ENCODE measurements at places on chromosomes 16 and 17.

DNA sequence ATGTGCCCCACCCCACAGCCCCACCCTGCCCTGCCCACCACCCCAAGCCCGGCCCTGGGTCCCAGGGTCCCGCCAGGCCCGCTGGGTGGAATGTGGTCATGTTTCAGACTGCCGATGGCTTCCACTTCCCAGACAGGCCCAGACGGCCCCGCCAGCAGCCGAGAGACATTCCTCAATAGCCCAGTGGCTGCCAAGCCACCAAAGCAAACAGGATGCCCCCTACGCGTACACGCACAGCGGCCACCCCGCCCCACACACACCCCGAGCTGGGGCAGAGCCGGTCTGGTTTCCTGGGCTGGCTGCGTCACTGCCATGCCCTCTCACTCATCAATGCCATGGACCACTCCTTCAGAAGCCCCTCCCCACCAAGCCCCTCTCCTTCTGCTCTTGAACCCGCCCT, 1.2 kb upstream of the KRT17 start:
- no peak for DNase-seq

- DNase-seq, result no peak
Measured at GRCh38 chr16:88049561-88050545, 98.6 kb downstream of the BANP start.

GRCh38 chr16:88099563-88099890, 148.3 kb downstream of the BANP start:
- no peak for DNase-seq

GRCh38 chr17:57536289-57536688, 208.8 kb downstream of the CCDC182 start:
- DNase-seq, result no peak

DNA sequence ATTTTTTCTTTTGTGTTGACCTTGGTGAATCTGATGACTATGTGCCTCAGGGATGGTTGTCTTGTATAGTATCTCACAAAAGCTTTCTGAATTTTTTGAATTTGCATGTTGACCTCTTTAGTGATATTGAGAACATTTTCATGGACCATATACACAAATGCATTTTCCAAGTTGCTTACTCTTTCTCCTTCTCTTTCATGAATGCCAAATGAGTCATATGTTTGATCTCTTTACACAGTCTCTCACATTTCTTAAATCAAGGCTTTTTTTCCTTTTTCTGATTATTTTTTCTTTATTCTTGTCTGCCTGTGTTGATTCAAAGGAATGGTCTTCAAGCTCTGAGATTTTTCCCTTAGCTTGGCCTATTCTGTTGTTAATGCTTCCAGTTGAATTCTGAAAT, 46.6 kb upstream of the KCNJ16 start:
- DNase-seq, result no peak

- no peak for DNase-seq
Measured at GRCh38 chr17:63116967-63117830, 151.2 kb downstream of the TANC2 start.

- peak; percentile 70 for DNase-seq
Measured at GRCh38 chr17:2337544-2338314, 428 bp downstream of the SGSM2 start.

GRCh38 chr17:19539841-19540311, 6.2 kb downstream of the SLC47A1 start:
- no peak for DNase-seq

DNA sequence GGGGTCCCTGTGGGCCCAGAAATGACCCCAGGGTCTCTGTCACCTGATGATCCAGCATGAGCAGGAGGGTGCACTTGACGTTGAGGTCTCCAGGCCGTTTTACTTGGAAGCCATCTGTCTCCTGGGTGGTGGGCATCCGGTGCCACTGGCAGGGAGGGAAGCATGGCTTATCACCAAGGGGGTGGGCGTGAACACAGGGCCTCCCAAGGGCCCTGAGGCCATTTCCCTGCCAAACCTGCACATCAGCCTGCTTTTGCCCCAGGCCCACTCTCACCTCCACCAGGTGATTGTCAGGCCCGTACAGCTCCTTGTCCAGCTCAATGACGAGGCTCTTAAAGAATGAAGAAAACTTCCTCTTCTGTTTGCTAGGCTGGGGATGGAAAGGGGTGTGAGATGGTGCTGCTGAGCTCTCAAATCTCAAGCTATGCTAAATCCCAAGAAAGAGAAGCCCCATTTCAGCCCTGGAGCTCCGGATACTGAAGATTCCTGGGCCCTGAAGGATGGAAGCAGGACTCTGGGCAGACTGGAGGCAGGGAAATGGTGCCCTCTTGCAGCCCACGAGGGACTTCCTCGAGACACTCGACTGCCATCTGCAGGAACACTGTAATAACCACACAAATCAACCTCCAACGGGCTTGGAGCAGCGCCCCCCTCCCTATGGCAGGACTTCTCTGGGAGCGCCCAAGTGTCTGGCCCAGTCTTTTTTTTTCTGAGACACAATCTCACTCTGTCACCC, 7.1 kb upstream of the FTSJ3 start:
- DNase-seq, result peak; percentile 57

GRCh38 chr17:75515496-75516254, at the start of gene CASKIN2:
TSS of gene CASKIN2 (minus strand) at chr17:75515537. CDS start at chr17:75513804, 1,733 bp downstream.
- peak; percentile 99 for DNase-seq

DNA sequence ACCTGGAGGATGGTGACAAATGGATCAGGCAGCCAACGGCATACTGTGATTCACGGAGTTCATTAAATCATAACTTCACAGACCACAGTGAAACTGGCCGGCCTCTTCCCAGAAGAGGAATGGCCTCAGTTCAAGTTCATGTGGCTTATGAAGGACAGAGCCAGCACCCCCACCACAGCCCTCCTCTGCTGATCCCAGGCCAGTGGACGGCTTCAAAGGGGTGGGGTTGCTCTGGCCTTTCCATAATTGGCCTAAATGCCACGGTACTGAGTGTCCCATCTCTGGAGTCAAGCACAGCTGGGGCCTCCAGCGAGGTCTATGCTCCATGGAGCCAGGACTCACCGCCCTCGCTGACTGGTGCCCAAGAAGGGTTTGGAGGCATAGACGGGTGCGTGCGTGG, 21.4 kb downstream of the GALNS start:
- DNase-seq, result no peak

All from 8988T (cell line).